ENCODE measurements at places on chromosomes 1 and 21.
A peak's percentile ranks its signal among the peaks of the same experiment; 100 is the strongest.

- DNase-seq: no peak
Observed at GRCh38 chr1:163512349-163512989, 190.7 kb downstream of the NUF2 start.

GRCh38 chr1:243433737-243434370 is 178.0 kb downstream of the SDCCAG8 start:
- no peak for DNase-seq

DNA sequence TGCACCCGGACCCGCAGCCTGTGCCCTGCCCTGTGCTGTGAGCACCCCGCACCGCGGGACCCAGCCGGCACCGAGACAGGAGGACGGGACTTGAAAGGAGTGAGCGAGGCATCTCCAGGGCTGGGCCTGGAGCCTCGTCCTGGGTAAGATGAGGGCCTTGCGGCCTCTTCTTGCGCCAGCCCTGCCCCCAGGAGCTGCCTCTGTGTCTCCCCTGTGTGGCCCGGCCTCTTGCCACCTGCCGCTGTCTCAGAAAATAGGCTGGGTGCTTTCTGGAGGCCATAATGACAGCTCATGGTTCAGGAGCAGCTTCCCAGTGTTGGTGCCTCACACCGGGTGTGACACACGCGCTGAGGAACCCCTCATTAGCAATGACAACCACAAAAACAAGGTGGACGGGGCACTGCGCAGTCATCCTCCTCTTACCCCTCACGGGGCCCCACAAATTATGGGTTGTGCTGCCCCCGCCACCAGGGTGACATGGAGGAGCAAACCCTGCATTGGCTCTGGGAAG is 161.5 kb upstream of the C1orf174 start:
- DNase-seq: no peak

DNA sequence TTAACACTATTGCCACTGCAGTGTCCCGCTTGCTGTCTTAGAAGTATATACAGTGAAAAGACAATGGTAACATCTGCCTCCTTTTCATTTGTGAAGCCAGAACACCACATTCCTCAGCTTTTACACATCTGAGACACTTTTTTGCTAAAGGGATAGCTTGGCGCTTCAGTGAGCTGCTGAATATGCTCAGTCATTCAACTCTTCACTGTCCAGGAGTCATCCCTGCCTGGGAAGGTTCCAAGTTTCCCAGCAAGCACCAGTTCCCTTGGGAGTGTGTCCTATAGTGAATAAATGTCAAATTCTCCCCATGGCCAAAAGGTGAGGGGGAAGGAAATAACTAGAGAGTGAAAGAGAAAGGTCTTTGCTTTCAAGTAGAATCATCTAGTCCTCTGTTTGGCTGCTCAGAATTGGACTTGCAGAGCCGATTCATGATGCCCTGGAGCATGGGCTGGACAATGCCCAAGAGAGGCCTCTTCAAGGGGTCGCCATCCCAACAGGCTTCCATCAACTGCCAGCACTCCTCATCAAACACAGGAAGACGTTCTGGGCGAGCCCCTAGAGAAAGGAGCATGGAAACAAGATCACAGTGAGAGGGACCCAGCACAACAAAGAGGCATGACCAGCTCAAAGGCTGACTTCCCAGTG is 25.5 kb upstream of the RBBP5 start:
- no peak for DNase-seq

DNA sequence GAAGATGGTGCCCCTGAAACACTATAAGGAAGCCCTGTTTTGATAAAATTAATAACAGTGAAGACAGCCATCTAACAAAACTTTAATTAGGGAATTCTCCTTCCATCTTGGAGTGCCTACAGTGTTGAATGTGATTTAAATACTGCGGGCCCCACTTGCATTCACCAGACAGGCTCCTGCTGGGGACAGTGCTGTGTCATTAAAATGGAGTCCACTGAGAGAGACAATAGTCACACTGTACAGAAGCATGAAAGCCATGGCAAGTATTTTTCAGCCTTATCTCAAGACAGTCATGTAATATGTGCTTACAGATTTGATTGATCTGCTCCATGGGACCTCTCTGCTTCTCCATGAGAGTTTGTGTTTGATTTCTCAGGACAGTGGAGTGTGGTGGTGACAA is 29.7 kb upstream of the ZBTB18 start:
- no peak for DNase-seq

DNA sequence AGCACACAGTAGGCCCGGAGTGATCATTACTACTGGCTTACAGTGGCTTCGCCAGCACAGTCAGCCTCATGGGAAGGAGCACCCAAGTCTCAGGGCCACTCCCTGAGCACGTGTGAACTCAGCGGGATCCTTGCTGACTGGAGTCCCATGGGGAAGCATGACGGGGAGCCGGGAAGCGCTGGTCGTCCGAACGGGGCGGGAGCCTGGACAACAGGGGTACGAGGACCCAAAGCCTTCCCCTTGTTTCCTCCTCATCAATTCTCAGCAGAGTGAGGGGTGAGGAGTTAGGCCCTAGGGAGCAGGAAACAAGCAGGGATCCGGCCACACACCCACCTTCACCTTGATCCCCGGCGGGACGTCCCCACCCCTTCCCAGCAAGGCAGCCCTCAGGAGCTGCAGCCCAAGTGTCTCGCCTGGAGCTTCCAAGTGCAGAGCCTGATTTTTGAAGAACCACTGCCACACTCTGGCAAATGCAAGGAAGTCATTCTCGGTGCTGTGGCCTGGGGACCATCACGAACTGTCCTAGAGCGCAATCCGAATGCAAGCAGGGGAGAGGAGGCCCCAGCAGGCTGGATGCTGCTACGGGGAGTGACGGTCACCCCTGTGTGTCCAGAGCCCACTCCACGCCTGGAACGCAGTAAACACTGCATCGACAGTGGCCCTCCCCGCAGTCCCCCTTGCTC is 35.5 kb downstream of the TOMM20 start:
- peak; percentile 42 for DNase-seq

- no peak for DNase-seq
Observed at GRCh38 chr1:33872275-33872674, 8.4 kb downstream of the HMGB4 start.

GRCh38 chr1:93997756-93998155 is 88.5 kb upstream of the GCLM start:
- no peak for DNase-seq

DNA sequence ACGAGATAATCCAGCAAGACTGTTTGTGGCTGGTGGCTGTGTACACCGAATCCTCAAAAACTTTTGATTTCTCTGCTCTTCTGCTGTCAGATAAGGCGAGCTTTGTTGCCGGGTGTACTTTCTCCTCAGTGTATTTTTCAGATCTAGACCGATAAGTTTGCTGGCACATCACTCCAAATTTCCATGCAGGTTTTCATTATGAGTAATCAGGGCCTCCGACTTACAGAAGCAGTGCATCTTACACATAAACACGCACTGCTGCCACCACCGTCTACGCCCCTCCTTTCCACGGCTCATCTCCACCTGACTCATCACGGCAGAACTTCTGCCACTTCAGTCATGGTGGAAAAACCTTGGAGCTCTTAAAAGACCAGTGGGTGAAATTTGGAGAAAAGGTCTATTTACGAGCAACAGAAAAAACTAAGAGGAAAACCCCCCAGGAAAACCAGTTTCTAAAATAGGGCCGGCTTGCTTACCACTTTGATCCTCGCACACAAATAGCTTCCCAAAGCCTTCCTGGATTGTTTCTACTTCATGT is 7.7 kb downstream of the ZBTB21 start:
- no peak for DNase-seq

DNA sequence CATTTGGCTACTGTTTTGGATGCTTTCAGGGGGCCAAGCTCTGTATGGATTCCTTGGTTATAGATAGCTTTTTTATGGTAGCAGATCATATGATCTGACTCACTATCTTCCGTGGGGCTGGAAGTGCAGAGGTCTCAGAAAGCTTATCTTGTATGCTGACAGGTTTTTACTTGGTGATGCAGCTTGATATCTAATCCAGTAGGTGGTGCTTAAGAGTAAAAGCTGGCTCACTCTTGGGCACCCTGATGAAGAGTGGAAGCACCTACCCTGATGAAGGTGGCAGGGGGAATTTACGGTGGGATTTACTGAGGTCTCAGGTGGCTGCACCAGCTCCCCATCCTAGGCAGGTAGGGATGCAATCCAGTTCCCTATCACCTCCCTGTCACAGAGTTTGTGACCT is 151.2 kb downstream of the PTBP2 start:
- no peak for DNase-seq

DNA sequence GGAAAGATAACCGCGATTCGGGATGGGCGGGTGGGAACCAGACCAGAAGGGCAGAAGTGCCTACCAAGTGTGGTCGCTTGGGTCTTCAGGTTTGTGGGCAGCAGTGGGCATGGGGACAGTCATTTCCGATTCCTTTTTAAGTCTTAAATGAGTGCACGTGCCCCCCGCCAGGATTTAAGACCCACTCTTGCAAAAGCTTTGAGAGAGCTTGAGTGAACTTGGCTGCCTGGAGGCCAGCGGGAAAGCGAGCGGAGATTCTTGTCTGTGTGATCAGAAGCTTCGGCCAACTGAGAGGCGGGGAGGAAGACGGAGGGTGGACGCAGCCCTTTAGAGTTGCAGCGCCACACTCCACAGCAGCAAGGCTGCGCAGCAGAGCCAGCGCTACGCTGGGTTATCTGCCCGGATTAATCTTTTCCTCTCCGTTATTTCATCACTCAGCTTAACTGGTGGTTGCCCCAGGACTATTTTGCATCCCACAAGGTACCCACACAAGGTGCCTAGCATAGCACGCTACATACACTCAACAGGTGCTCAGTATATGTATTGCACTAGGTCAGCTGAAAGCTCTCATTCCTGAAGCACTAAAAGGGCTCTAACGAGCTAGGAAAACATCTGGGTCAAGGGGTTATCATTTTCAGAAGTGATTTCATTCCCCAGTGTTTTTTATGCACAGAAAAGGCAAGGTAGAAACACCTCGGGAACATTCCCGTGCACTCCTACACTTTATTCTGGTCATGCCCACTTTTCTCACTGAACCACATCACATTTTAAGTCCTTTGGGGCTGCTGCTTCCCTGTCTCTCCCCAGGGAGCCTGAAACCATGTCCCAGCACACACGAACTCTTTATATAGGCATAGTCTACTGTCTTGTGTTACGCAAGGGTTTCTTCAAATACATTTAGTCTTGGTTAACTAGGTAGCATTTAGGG is 1.5 kb upstream of the BATF3 start:
- DNase-seq: peak; percentile 46

GRCh38 chr1:229753764-229754551 is 127.9 kb downstream of the URB2 start:
- no peak for DNase-seq

DNA sequence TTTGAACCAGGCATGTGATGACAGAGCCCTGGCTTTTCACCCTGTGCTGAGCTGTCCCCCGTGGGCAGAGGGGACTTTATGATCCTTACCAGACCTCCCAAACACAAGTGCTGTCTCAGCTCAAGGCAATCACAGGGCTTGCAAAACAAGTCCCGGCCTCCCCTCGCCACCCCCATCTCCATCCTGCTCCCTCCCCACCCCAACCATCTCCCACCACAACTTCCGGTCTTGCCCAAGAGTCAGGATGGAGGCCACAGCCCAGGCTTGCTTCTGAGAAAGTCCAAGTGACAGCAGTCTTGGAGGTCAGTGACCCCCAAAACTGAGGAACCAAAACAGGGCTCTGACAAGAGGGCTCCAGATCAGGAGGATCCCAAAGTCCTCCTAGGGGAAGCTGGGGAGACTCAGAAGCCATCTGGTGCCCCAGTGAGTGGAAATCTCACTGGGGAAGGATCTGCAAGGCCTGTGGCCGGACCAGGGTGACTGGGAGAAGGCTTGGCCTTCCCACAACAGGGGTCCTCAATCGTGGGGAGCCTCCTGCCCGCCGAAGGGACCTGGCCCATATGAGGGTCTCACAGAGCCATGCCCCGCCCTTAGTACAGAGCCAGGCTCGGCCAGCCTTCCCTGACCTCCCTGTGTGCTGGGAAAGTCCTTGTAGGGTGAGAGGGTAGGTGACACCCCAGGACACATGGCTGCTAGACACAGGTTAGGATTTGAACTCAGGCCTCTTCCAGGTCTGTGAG is 4.5 kb upstream of the SDC3 start:
- DNase-seq: peak; percentile 54

- no peak for DNase-seq
Observed at GRCh38 chr1:54199151-54199764, 572 bp downstream of the CYB5RL start.

DNA sequence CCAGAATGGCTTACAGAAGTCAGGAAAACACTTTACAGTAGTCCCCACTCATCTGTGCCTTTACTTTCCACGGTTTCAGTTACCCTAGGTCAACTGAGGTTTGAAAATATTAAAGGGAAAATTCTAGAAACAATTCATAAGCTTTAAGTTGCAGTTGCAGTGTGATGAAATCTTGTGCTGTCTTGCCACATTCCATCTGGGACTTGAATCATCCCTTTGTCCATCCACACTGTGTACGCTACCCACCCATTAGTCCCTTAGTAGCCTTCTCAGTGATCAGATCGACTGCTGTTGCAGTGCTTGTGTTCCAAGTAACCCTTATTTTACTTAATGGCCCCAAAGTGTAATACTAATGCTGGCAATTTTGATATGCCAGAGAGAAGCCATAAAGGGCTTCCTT is 30.5 kb downstream of the ZCCHC17 start:
- DNase-seq: no peak

DNA sequence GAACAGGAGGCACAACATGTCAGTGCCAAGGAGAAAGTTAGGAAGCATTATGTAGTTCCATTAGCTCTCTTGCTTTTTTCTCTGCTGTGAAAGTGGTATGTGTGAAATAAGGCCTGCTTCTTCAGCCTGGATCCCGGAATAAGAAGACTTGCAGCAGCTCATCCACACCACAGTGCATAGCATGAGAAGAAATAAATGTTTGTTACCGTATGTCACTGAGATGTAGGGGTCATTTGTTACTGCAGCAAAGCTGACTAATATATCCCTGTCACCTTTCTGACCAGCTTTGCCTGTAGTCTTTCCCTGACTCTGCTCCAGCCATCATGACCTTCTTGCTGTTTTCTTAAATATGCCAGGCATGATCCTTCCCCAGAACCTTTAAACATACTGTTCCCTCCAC is 20.5 kb upstream of the MCOLN3 start:
- DNase-seq: no peak

DNA sequence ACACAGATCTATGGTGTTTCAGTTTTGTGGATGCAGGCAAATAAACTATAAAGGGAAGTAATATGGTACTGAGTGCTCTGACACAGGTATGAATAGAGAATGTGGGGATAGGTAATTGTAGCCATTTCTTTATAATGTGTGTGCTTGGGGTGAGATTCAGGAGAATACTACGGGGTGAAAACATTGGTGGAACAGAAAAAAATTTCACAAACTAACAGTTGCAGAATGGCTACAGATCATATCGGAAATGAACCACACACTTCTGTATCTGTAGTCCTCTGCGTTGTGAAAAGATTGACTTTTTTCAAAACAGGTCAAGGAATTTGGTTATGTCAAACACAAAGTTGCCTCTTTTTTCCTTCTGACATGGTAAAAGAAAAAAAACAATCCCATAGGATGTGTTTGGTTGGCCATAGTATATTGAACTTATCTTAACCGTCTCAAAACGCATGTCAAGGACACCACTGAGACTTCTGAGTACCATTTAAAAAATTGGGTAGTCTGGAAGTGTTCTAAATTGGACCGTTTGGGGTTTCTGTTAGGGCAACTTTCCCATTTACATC is 1.1 kb upstream of the CDC73 start:
- DNase-seq: no peak

GRCh38 chr1:232036181-232036933 is 409.8 kb downstream of the DISC1 start:
- DNase-seq: no peak

GRCh38 chr1:158025576-158026230 is 32.3 kb downstream of the KIRREL1 start:
- DNase-seq: no peak
